ENCODE measurements at places on chromosomes 3 and 15.
A peak's percentile ranks its signal among the peaks of the same experiment; 100 is the strongest.

GRCh38 chr15:32899126-32899596 is 181.4 kb downstream of the GREM1 start:
- no peaks in the 10 kb centered on the region for H3K4me1 ChIP-seq
- H3K36me3 ChIP-seq: no peaks in the 10 kb centered on the region
- no peak overlapping the region for H3K4me3 ChIP-seq
- H3K27me3 ChIP-seq: no peaks in the 10 kb centered on the region
- DNase-seq: no peak

- H3K27ac ChIP-seq: no peak overlapping the region
- no peak for DNase-seq
These were observed 821 bp downstream of the LINS1 start for GRCh38 chr15:100601163-100601562.

- H3K4me3 ChIP-seq: no peak overlapping the region
- H3K36me3 ChIP-seq: no peaks in the 10 kb centered on the region
- no peaks in the 10 kb centered on the region for H3K27me3 ChIP-seq
- no peak for DNase-seq
- H3K4me1 ChIP-seq: no peaks in the 10 kb centered on the region
These were observed 48.7 kb downstream of the NMNAT3 start for GRCh38 chr3:139629033-139629432.

DNA sequence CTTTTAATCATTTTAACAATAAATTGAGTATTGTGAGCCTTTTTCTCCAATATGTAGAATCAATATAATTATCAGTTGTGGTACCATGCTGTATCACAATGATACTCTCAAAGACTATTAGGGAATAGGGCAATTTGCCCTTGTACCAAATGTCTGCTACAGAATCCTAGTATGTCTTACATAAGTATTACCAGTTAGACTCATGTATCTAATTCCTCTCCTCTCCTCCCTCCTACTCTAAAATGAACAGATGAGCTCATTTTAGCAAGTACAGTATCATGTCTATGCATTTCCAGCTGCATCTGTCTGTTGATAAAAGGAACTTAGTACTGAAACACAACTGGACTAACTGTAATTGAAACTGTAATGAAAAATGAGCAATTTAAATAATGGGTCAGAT is 124.3 kb upstream of the ATP11B start:
- H3K4me1 ChIP-seq: no peaks in the 10 kb centered on the region
- no peak overlapping the region for H3K27ac ChIP-seq
- H3K4me3 ChIP-seq: no peak overlapping the region
- H3K36me3 ChIP-seq: no peaks in the 10 kb centered on the region

DNA sequence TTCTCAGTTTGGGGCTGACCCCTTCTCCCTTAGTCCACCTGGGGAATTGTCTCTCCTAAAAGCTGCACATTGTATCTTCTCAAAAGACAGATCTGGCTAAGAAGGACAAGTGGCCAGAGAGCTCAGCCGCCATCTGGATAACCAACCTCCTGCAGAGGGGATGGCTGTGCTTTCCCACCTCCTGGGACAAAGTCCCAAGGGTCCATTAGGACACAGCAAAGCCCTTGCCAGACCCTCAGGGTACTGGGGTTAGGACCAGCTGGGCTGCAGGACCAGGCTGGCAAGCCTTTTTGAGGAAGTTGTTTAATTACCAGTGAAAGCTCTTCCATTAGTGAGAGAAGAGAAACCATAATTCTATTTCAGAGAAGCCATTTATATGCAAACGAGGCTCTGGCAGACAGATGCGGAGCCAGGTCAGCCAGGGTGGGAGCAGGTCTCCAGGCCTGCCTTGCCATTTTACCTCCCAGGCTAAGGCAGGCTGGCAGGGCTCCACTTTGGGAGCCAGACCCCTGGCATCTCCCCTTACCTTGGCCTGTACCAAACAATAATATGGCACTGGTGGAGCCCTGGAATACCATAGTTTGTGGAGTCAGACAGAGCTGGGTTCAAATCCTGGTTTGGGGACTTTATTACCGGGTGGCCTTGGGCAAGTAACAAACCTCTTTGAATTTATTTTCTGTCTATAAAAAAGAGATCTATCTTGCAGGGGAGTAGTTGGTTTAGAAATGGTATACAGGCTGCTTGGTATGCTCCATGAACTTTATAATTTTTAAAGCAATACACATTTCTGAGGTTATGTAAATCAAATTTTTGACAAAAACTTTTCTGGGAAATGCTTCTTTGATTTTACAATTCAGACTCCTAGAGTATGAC is 17.9 kb downstream of the SHF start:
- H3K4me3 ChIP-seq: no peak overlapping the region
- no peak for DNase-seq
- H3K27ac ChIP-seq: peak overlapping the region; percentile 23
- no peaks in the 10 kb centered on the region for H3K27me3 ChIP-seq

- no peak for DNase-seq
- H3K4me3 ChIP-seq: no peak overlapping the region
- no peaks in the 10 kb centered on the region for H3K27me3 ChIP-seq
- H3K36me3 ChIP-seq: no peaks in the 10 kb centered on the region
These were observed 125.3 kb upstream of the THBS1 start for GRCh38 chr15:39455471-39455991.

DNA sequence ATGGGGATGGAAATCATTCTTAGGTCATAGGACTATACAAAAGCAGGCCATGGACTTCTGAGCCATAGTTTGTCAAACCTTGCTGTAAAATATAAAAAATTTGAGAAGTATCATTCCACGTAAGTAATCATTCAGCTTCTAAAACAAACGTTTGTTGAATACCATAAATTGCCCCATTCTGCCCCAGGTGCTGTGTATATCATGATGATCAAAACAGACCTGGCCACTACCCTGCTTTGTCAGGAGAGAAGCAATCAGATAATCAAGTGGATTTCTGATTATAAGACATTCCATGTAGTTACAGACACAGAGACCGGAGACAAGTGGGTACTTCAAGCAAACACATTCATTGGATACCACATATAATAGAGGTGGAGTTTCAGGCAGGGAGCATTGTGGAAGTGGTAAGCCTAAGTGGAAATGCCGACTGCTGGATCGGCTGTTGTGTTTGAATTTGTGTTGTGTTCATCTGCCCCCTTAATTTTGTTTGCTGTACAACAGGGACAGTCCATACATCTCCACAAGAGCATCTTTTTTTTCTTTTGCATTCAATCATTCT is 61.7 kb downstream of the TGFBR2 start:
- peaks cover 34% of the 10 kb centered on the region for H3K4me1 ChIP-seq
- no peak for DNase-seq
- H3K27me3 ChIP-seq: no peaks in the 10 kb centered on the region
- no peak overlapping the region for H3K4me3 ChIP-seq
- peaks cover 13% of the 10 kb centered on the region for H3K36me3 ChIP-seq
- H3K27ac ChIP-seq: no peak overlapping the region

DNA sequence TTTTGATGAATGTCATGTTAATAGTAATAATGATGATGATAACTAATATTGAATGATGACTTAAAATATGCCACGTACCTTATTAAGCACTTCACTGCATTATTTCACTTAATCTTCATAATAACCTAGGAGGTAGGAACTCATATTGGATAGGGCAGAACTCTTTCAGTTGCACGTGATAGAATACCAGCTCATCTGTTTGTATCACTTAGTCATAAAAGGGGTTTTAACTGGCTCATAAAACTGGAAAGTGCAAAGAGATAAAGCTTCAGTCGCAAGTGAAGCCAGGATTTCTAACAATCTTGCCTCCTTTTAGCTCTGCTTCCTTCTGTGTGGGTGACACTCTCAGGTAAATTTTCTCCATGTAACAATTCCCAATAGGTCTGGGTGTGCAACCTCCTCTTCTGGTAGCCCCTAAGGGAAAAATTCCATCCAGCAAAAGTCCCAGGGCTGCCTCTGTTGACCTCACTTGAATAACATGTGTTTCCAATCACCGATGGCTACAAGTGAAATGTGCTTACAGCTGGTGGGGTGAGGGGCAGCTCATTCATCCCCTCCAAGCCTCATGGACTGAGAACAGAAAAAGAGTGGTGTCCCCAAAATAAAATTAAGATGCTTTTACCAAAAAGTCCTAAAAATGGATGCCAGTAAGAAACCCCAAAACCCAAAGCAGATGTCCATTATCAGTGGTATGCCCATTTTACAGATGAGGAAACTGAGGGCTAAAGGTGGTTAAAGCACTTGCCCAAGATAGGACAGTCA is 9.3 kb downstream of the GXYLT2 start:
- no peaks in the 10 kb centered on the region for H3K27me3 ChIP-seq
- H3K4me1 ChIP-seq: peaks cover 2% of the 10 kb centered on the region
- DNase-seq: no peak
- H3K4me3 ChIP-seq: no peak overlapping the region
- H3K27ac ChIP-seq: no peak overlapping the region
- H3K36me3 ChIP-seq: no peaks in the 10 kb centered on the region

DNA sequence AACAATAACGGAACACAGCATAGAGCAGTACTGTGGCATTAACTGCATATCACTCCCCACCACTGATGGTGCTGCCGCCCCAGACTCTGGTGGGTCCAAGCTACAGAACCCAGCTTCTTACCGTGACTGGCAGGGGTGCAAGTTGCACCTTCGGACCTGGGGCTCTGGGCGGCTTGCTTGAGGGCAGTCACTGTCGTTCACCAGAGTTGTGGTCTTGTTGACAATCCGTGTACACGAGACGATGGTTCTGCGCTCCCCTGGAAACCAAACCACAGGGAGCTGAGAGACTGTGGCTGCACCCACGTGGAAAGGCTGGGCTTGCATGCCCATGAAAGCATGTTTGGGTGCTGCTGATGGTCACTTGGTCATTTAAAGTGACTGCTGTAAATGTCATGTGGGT is 293.0 kb downstream of the ADAMTS17 start:
- DNase-seq: no peak
- peaks cover 5% of the 10 kb centered on the region for H3K4me1 ChIP-seq
- no peak overlapping the region for H3K4me3 ChIP-seq

DNA sequence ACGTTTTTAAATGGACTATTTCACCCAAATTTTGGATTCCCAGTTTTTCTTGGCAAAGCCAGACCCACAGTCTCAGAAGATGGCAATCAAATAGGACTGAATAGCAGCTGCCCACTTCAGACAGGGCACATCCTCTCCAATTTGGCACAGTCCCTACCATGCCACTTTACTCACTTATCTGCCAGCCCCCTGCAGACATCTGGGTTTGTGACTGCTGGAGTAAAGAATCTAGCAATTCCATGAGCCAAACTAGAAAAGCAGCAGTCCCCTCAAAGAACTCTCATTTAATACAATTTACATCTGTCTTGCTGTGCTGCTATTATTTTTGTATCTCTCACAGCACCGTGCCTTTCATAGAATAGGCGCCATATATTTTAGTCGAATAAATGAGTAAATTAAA is 16.0 kb upstream of the LRRN1 start:
- H3K4me1 ChIP-seq: no peaks in the 10 kb centered on the region
- no peaks in the 10 kb centered on the region for H3K36me3 ChIP-seq
- no peak overlapping the region for H3K4me3 ChIP-seq
- no peak overlapping the region for H3K27ac ChIP-seq
- no peak for DNase-seq

DNA sequence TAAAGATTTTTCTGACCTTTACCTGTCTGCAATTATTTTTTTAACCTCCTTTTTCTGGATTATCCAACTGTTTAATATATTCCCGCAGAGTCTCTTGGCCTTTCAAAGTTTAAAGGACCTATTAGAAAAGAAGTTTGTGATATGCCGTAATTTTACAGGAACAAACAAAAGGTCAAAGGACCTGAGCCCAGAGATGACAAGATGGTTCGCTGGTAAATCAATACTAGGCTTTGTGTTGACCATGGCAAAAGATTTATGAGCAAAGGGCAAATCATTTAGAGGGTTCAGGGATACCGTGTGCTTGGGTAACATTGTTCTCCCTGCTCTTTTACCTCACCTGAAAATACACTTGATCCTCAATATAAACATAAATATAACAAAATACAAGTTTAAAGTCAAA is 923.5 kb downstream of the ROBO1 start:
- H3K27me3 ChIP-seq: no peaks in the 10 kb centered on the region
- H3K4me3 ChIP-seq: no peak overlapping the region
- DNase-seq: no peak

DNA sequence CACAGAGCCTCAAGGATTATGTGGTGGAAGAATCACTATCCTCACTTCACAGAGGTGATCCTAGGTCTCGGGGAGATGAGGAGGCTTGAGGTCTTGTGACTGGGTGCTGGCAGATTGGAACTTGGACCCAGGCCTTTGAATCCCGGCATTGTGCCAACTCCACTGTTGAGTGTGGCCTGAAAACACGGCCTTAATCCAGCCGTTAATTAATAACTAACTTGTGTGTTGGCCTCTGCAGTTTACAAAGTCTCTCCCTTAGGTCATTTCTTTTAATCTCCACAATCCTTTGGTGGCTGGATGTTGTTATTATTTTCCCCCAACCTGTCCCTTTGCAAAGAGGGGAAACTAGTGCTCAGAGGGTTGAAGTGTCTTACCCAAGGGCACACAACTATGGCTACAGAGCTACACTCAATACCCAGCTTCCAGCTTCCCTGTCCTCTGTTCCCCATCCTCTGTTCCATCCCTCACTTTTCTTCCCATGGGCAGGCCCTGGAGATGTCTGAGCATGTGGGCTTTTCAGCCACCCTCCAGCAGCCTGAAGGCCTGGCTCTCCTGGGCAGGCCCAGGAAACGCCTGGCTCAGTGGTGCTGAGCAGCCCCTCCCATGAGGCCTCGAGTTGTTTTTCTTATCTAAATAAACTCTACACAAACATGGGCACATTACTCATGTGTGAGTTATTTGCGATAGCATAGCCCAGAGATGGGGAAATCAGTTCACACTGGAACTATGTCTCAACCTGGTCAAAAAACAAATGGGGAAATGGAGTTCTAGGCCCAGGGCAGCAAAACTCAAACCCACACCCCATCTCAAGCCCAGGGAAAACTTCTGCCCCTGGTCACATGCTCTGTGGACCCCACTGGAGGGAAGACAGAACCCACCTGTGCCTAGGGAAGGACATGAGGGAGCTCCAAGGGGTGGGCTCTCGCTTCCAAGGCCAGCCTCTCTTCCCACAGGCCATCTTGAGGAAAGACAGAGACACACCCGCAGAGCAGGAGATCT is 16.8 kb upstream of the SMAD3 start:
- H3K4me1 ChIP-seq: peaks cover 41% of the 10 kb centered on the region
- no peak overlapping the region for H3K4me3 ChIP-seq
- H3K36me3 ChIP-seq: no peaks in the 10 kb centered on the region
- DNase-seq: no peak
- H3K27me3 ChIP-seq: no peaks in the 10 kb centered on the region

DNA sequence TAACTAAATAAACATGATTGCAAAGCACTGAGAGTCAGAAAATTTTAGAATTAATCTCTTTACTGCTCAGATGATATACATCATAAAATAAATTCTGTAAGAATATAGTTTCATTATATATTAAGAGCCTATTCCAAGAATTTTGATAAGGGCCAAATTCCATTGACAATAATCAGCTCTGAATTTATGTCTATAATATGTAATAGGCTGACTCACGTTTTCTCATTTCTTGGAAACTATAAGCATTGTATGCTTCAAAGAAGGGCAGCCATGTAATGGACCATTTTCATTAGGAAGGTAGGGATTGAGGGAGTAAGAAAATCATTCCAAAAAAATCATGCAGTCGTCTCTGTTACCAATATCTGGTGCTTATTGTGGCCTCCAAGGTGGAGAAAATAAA is 315.9 kb downstream of the ZIC4 start:
- no peaks in the 10 kb centered on the region for H3K4me1 ChIP-seq
- no peak overlapping the region for H3K4me3 ChIP-seq
- no peak for DNase-seq
- H3K27ac ChIP-seq: no peak overlapping the region

GRCh38 chr15:63446255-63446654 is 58.1 kb upstream of the USP3 start:
- H3K27me3 ChIP-seq: no peaks in the 10 kb centered on the region
- DNase-seq: no peak
- no peak overlapping the region for H3K4me3 ChIP-seq

- DNase-seq: no peak
- no peak overlapping the region for H3K27ac ChIP-seq
- no peaks in the 10 kb centered on the region for H3K27me3 ChIP-seq
- no peaks in the 10 kb centered on the region for H3K4me1 ChIP-seq
These were observed 38.1 kb upstream of the ATP13A5 start for GRCh38 chr3:193416629-193417028.
